ENCODE measurements at places on chromosomes 4 and X.

DNA sequence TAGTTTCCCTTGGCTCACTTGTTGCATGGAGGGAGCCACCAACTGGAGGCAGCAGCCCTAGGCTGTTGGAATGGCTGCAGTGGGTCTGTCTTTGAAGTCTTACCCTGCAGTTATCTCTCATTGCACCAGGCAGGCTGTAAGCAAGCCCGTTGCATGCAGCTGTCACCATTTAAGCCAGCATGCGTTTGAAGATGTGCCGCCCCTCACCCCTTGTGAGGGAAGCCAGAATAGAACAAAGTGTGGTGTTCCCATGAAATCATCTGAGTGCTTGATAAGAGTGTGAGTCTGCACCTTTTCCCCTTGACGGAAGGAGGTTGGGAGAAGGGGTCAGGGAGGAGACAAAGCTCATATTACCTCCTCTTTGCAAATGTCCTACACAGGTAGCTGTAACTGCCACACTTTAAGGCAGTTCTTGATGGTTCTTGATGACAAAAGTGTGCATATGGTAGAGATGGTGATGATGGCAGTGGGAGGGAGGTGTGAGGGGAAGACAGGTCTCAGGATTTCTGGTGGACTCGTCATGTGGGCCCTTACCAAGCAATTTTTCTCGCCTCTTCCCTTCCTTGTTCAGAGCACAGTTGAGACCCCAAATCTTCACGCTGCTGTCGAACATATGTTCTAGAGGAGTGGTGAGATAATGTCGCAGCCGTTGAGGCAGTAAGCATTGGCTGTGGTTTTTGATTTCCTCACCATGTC is 191.4 kb upstream of the LEF1 start:
- DNase-seq, result no peak

- DNase-seq, result no peak
Observed at GRCh38 chrX:117895418-117895817, 221.2 kb downstream of the KLHL13 start.

DNA sequence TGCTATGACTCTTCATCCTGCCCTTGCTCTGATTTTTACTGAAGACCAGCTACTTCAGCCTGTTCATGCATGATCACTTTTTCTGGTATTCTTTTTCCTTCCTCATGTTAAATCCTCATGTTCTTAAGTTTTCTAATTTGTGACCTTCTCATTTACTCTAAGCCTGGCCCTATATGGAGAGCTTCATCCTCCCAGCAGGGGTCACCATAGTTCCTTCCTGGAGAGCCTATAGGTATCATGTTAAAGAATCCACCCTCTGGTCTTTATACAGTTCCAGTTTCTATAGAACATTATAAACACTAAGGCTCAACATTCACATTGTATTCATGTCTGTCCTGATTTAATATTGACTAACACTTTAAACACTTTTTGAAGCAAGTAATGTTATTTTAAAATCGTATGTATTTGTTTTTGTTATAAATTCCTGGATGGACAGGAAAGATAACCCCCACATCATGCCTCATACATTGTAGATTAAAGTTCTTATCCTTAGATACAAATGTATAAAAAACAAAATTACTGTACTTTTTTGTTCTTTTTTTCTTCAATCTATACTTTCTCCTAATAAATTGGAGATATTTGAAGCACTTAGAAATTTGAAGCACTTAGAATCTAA is 53.8 kb upstream of the OTUD4 start:
- peak; percentile 11 for DNase-seq

DNA sequence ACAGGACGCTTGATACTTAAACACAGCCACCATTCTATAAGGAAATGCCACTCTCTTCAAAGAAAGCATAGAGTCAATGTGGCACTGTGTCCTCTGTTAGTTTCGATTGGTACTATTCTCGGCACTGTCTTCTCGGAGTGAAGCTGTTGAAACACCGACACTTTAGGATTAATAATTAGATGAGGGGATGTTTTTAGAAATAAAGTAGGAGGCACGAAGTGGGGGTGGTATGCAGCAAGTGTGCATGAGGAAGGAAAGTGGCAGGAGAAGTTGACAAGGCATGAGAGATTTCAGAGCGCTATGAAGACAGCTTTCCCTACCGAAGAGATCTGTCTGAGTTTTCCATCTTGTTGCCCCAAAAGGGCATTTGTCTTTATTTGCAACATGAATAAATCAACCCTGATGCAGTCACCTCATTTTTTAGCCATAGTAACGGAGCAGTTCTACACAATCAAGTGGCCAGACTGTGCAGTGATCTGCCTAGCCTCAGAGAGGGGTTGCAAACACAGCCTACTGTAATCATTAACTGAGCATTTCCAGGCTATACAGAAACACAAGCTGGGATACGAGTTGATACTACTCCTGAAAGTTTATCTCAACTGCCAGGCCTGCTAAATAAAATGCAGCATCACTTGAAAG is 8.3 kb downstream of the GPRIN3 start:
- DNase-seq, result no peak

- peak; percentile 33 for DNase-seq
Observed at GRCh38 chr4:7854697-7855370, 84.8 kb downstream of the AFAP1 start.

DNA sequence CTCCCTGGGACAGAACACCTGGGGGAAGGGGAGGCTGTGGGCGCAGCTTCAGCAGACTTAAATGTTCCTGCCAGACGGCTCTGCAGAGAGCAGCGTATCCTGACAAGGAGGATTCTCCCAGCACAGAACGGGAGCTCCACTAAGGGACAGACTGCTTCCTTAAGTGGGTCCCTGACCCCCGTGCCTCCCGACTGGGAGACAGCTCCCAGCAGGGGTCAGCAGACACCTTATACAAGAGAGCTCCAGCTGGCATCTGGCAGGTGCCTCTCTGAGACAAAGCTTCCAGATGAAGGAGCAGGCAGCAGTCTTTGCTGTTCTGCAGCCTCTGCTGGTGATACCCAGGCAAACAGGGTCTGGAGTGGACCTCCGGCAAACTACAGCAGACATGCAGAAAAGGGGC is 44.5 kb upstream of the FAAH2 start:
- DNase-seq, result no peak

- no peak for DNase-seq
Observed at GRCh38 chr4:33133723-33134122, 2413.6 kb downstream of the PCDH7 start.

- DNase-seq, result no peak
Observed at GRCh38 chr4:72661830-72662229, 92.8 kb upstream of the ADAMTS3 start.

- no peak for DNase-seq
Observed at GRCh38 chr4:165844161-165844560, 28.9 kb upstream of the TLL1 start.

GRCh38 chrX:10902001-10902400 is 209.1 kb upstream of the HCCS start:
- DNase-seq, result no peak

GRCh38 chr4:87150498-87151261 is 69.7 kb downstream of the KLHL8 start:
- no peak for DNase-seq

DNA sequence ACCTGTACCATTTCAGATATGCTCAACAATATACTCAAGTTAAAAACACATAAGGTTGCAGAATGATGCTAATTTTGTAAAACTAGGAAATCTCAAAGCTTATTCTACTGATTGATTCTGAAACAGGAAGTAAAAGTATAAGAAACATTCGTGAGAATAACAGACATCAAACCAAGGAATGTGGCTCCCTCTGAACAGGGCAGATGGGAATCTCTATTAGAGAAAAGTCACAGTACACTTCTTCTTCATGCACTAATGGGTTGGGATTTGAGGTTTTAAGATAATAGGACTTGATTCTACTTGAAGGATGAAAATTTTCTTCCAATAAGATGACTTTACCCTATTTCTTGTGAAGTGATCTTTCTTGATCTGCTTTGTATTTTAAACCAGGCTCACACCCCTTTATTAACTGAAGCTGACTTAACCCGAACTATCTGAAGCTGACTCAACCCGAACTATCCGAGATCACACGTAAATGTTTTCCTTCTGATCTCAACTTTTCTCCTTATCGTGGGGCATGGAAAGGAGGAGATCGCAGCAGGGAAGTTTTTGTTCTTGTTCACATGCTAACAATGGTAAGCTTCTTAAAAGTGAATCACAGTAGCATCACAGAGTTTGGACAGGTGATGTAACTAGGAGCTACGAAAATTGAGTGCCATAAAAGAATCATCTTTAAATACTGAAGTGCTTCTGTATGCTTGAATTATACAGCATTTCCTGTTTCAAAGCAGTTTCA is 363.1 kb upstream of the ZFP42 start:
- no peak for DNase-seq

GRCh38 chr4:177033135-177033534 is 240.4 kb upstream of the VEGFC start:
- no peak for DNase-seq

DNA sequence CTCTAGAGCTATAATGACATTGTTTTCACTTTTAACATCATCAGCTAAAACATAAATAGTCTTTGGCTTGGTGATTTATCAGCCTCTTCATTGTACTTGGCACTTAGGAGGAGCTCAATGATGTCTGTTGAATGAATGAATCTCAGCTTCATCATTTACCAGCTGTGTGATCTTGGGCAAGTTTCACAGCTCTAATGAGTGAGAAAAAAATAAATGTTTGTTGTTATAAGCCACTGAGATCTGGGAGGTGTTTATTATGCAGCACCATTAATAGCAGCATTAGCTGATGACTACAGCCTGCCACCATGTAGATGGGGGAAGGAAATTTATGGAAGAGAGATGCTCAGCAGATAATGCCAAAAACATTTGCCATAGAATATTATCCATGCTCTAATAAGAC is 63.6 kb upstream of the C1QTNF7 start:
- no peak for DNase-seq

- no peak for DNase-seq
Observed at GRCh38 chr4:89000844-89001360, 56.1 kb downstream of the FAM13A start.

GRCh38 chr4:142721187-142721586 is 124.9 kb downstream of the INPP4B start:
- DNase-seq, result no peak

- peak; percentile 0 for DNase-seq
Observed at GRCh38 chr4:165294907-165295306, 32.6 kb upstream of the MSMO1 start.

GRCh38 chr4:2591189-2591588 is 54.7 kb downstream of the FAM193A start:
- no peak for DNase-seq

DNA sequence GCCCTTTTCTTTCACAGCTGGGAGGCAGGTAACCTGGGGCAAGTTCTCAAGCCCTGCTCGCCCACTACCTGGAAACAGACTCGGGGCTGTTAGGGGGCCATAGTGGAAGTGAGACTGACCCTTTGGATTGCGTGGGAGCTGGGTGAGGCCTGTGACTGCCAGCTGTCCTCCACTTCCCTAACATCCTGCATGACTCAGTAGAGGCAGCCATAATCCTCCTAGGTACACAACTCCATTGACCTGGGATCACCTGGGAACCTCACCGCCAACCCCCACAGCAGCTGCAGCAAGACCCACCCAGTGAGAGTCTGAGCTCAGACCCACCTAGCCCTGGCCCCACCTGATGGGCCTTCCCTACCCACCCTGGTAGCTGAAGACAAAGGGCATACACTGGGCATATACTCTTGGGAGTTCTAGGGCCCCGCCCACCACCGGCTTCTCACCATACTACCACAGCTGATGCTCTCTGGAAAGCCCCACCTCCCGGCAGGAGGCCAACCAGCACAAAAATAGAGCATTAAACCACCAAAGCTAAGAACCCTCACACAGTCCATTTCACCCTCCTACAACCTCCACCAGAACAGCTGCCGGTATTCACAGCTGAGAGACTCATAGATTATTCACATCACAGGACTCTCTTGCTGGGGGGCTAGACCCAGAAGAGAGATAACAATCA is 61.1 kb upstream of the DCTD start:
- DNase-seq, result no peak

DNA sequence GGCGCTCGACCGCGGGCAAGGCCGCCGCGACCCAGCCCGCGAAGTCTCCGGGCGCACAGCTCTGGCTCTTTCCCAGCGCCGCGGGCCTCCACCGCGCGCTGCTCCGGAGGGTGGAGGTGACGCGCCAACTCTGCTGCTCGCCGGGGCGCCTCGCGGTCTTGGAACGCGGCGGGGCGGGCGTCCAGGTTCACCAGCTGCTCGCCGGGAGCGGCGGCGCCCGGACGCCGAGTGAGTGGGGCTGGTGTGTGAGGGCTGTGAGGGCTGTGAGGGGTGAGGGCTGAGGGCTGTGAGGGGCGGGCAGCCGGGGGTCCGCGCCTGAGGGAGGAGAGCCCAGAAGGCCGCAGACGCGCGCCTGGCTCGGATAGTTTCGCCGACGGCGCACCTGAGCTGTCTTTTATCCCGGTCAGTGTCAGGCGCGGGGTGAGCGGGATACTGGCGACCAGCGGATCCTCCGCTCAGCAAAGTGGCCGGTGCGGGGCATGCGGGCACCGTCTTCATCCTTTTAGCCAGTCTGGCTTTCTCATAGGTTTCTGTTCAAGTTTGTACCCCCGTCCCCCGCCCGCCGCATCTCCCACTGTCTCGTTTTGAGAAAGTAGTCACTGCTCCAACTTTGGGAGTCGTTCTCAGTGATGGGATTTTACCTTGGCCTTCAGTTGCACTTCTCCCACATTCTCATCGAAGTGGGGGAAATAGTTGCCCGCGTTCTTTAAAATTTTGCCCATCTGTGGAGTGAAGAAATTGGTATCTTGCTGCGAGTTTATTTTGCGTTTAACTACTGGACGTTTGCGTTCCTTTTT is 586 bp downstream of the HERC5 start:
- peak; percentile 27 for DNase-seq

- no peak for DNase-seq
Observed at GRCh38 chr4:40458683-40459082, 123.5 kb downstream of the CHRNA9 start.

GRCh38 chr4:124903995-124904722 is 191.6 kb upstream of the ANKRD50 start:
- no peak for DNase-seq

DNA sequence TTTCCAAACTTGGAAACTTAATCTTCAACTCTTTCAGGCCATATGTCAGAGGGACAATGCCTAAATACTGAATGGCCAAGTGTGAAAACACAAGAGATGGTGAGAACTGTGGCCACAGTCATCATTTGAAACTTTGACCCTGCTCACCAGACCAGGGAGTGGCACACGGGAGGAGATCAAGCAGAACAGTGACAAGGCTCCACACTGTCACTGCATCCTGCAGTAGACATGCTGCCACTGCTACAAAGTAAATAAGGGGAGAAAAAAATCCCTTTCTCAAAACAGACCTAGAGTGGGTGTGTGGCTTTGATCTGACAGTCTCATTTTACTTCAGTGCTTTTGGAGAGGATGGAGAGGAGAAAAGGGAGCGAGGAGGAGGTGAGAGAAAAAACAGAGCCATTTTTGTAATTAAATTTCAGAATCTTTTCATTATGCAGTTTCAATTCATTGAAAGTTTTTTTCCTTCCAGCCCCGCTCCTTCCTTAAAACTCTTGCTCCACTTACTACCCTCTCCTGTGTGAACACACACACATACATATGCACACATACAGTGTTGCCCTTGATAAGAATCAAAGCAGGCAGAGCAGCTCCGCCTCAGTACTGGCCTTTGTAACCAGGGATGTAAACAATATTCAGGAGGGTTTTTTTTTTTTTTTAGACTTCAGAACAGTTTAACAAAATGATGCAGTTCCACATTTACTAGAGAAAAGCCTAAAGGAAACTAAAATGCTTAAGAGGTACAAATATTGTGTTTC is 34.4 kb downstream of the NEXMIF start:
- DNase-seq, result no peak
